A673 (cell line): ENCODE measurements at places on chromosomes 5 and 9. TPM values are rescaled to one million over a fixed set of nuclear protein-coding genes. Genes with fewer than 3 reads are reported as not detected.

S100Z gene
- total RNA-seq: not detected in 2 replicates

IGFBPL1 gene
- total RNA-seq: 0.90 and 0.96 TPM in 2 replicates

ENTPD2 gene
- not detected in 2 replicates for total RNA-seq

FCN1 gene
- not detected in 2 replicates for total RNA-seq

IQGAP2 gene
- 26.8 and 34.0 TPM in 2 replicates for total RNA-seq

OR1Q1 gene
- not detected in 2 replicates for total RNA-seq

DHX29 gene
- total RNA-seq: 28.6 and 30.3 TPM in 2 replicates

DNA sequence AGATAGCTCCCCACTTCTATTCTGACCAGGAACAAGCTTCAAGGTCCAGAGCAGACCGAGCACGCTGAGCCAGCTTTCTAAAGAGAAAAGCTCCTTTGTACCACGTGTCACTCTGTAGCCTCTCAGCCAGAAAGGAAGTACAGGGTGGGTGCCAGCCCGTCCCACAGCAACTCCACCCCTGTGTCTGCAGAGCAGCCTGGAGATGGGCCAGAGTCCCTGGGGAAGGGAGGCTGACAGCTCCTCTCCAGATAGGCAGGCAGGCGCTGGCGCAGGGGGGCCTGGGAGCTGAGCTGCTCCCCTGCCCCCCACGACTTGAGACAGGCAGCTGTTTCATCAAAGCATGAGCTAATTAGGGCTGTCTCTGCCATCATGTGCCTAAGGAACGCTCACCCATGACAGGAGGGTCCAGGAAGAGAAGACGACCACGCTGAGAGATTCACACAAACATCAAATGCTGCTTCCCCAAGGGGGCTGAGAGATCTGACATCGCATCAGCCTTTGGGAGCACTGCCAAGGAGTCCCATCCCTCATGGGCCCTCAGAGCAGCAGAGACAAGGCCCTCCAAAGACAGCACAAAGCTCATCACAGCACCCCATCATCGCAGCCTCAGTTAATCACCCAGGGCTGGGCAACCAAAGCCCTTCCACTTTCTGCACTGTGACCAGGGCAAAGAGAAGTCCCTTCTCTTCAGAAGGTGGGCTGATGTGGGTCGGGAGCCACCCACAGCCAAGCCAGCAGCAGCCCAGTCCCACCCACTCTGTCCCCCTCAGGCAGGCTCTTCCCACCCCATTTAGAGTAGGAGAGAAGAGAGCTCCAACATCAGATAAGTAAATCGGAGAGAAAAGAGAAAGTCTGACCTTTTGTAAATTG, 78.5 kb upstream of the LRRTM2 start:
- peak; percentile 94 for DNase-seq

- peak; percentile 96 for DNase-seq
These were observed 1640.9 kb upstream of the C9orf72 start for GRCh38 chr9:29214154-29214689.

DNA sequence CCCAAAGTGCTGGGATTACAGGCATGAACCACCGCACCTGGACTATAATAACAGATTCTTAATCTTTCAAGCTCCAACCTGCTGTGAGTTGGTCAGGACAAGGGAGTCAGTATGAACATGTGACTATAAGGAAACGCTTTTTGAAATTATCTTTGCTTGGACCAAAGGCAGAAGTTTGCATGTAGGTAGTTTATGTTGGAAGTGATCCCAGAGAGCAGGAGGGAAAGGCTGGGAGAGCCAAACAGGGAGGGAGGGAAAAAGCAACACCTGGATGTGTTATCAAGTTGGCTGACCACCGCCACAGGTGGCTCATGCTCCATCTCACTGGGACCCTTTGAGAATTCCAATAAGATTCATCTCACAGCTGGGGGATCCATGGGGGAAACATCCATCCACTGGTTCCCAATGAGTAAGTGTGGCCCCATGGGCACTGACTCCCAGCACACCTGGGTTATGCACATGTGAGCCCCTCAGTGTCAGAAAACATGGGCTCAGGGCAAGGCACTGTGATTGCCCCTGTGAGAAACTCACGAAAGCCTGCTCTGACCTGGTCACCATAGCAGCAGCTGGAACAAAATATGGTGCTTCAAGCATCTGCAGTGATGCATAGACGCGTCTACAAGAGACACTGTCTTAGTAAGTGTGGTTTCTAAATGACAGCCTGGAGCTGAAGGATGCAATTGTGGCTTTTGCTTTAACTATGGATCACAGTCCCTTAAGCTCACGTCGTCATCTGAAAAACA, 62.1 kb downstream of the ARSB start:
- DNase-seq: no peak

DNA sequence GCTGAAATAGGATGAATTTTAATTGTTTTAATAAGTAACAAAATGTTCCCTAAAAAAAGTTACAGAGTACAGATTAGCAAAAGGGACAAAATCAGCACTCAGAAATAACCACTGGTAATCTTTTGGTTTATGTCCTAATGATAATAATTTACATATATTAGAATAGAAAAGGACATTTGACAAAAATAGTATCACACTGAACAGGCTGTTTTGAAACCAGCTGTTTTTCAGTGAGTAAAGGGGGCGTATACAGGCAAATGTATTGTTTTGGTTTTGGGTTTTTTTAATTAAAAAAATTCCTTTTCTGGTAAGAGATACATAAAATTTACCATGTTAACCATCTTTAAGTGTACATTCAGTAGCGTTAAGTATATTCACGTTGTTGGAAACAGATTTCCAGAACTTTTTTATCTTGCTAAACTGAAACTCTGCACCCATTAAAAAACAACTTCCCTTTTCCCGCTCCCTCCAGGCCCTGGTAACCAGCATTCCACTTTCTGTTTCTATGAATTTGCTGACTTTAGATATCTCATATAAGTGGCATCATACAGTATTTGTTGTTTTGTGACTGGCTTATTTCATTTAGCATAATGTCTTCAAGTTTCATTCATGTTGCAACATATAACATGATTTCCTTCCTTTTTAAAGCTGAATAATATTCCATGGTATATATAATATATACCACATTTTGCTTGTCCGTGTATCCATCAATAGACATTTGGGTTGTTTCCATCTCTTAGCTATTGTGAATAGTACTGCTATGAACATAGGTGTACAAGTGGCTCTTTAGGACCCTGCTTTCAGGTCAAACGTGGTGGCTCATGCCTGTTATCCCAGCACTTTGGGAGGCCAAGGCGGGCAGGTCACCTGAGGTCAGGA, 20.6 kb upstream of the LARP1 start:
- DNase-seq: no peak

DNA sequence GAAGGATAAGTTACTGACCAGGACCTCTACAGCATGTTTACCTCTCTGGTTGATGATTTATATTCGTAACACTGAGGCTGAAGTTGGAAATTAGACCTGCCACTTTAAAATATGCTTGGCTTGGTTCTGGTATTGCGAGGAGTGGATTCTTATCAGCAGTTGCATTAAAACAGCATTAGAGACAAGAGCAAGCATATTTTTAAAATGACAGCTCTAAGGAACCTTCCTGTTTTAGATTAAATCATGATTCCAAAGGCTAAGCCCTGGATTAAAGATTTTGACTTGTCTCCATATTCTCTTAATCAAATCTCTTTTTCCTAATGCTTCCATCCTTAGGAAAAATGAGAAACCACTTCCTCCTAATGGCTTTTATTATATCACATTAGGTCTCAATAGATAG, 277.8 kb downstream of the KCTD16 start:
- no peak for DNase-seq

GRCh38 chr9:31140316-31140715, 1244.1 kb upstream of the ACO1 start:
- peak; percentile 70 for DNase-seq

- DNase-seq: no peak
These were observed 38.6 kb downstream of the GRAMD2B start for GRCh38 chr5:126461838-126462237.

GRCh38 chr5:139763280-139763929, 32.2 kb upstream of the PSD2 start:
- DNase-seq: no peak

- peak; percentile 28 for DNase-seq
These were observed 43.9 kb downstream of the NSA2 start for GRCh38 chr5:74810915-74811314.

DNA sequence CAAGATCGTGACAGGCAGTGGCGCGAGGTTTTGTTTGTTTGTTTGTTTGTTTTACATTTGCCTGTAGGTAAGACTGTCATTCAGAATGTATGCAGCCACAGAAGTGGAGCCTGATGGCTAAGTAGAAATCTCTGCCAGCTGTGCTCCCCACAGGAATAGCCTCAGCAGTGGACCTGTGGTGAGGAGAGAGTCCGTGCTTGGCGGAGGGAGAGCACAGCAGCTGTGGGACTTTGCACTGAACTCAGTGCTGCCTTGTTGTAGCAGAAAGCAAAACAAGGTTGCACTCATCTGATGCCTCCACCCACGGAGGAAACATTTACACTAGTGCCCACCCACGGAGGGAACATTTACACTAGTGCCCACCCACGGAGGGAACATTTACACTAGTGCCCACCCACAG, 4.4 kb upstream of the ZNF782 start:
- no peak for DNase-seq

DNA sequence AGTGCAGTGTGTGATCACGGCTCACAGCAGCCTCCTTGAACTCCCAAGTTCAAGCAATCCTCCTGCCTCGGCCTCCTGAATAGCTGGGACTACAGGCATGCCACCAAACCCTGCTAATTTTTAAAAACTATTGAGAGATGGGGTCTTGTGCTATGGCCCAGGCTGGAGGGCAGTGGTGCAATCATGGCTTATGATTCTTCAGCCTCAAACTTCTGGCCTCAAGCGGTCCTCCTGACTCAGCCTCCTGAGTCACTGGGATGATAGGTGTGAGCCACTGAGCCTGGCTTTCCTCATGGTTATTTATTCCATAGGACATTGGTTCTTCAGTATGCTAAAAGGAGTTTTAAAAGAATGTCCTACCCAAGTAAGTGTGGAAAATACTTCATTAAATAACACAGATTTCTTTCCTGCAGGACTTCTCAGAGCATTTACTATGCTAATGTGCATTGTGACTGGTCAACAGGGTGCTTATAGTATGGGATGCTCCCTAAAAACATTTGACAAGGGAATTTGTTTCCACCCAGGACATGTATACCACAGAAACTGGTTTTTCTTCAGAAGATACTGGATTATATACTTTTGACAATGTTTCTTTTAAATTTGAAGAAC, 11.2 kb upstream of the NCS1 start:
- DNase-seq: no peak

DNA sequence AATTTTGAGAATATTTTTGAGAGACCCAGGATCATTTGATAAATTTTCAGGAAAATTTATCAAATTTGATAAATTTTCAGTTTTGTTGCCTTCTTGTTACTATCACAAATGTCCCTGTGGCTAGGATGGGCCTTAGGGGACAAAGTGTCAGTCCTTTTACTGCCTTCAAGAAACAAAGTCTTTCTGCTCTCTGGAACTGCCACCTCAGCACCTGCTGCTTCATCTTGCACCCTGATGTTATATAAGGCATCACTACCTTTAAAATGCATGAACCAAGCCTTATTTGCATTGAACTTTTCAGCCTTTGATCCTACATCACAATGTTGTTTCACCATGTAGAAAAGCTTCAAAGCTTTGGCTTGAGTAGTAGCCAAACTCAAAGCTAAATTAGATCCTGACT, 123.0 kb upstream of the CNTLN start:
- DNase-seq: no peak

- DNase-seq: no peak
These were observed 150.3 kb downstream of the GOLPH3 start for GRCh38 chr5:32023816-32024215.

GRCh38 chr5:10556893-10557746, 6.8 kb upstream of the ANKRD33B start:
- no peak for DNase-seq

DNA sequence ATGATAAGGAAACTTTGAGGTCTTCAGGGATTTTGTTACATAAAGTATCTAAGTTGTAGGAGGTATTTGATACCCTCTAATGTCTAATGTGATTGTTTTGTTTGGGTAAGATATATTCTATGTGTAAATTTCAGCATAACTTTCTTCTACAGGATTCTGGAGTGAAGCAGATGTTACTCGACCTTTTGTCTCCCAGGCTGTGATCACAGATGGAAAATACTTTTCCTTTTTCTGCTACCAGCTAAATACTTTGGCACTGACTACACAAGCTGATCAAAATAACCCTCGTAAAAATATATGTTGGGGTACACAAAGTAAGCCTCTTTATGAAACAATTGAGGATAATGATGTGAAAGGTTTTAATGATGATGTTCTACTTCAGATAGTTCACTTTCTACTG, 6.0 kb downstream of the MRPS30 start:
- DNase-seq: no peak

- DNase-seq: no peak
These were observed 214.7 kb downstream of the HSPA4 start for GRCh38 chr5:133266527-133266878.

GRCh38 chr5:178530526-178530925, 59.7 kb downstream of the COL23A1 start:
- DNase-seq: no peak

- no peak for DNase-seq
These were observed 40.2 kb downstream of the STARD4 start for GRCh38 chr5:111472096-111472495.
